Suppressor macrophage (primary cell): ENCODE measurements at places on chromosomes 4 and X.
A peak's percentile ranks its signal among the peaks of the same experiment; 100 is the strongest.

GRCh38 chr4:88138561-88138960 lies 19.9 kb downstream of the ABCG2 start:
- peak; percentile 3 for DNase-seq

DNA sequence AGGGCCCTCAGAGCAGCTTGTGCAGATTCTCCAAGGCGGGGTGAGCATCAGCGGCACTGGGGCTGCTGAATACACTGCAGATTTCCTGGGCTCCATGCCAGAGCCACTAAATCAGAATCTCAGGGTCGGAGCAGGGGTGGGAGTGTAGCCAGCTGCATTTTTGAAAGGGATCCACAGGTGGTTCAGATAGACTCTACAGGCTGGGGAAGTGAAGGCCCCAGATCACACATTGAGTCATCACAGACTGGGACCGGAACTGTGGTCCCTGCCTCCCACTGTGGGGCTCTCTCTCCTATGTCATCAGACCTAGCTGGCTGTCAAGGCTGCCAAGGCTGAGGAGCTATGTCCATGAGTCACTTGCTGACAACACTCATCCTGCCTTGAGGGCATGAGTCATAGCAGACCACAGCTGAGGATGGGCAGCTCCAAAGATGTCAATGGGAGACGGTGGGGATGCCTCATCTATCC lies 162.3 kb upstream of the MAMLD1 start:
- DNase-seq: peak; percentile 86

- peak; percentile 7 for DNase-seq
Measured at GRCh38 chrX:3697701-3698279, 15.7 kb downstream of the PRKX start.

DNA sequence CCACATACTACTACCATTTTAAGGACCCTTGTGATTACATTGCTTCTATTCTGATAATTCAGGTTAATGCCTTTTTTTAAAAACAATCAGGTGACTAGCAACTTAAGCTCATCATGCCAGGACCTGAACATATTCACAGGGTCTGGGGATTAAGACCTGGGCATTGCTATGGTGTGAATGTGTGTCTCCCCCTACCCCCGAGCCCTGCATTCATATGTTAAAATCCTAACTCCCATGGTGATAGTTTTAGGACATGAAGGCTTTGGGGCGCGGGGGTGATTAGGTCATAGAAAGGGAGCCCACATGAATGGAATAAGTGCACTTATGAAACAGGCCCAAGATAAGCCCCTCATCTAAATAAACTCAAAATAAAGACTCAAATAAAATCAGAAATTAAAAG lies 734.4 kb upstream of the PABPC4L start:
- no peak for DNase-seq

DNA sequence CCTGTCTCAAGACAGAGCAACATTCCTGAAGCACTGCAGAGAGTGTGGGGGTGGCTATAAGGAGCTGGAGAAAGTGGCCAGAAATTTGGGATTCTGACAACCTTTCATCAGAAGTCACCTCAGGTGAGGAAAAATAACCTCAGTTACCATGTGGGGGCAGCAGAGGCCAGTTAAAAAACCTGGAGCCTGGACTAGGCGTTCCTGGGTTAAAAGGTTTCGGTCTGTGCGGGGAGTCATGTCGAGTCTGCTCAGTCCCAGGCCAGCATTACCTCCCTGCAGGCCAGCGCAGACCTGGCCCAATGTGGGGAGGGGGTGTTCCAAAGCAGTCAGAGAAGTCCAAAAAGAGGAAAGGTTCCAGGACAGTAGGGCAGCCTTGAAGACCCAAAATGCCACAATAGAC lies 10.9 kb upstream of the NALF2 start:
- peak; percentile 16 for DNase-seq

DNA sequence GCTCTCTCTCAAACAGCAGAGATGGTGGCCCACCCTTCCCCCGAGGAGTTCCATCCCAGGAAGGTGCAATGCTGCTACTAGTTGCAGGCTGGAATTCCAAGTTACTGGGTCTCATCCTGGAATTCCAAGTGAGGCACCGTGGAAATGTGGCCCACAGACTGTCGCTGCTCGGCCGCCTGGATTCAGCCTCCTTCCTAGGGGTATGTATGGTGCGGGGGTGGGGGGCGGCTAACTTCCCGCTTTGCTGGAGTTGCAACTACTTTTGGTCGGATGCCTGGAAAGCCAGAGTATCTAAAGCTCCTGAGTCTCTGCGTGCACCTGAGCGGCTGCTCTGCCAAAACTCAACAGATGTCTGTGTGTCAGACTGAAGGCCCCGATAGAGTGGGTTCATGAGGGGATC lies 1146.2 kb downstream of the RPA4 start:
- no peak for DNase-seq

DNA sequence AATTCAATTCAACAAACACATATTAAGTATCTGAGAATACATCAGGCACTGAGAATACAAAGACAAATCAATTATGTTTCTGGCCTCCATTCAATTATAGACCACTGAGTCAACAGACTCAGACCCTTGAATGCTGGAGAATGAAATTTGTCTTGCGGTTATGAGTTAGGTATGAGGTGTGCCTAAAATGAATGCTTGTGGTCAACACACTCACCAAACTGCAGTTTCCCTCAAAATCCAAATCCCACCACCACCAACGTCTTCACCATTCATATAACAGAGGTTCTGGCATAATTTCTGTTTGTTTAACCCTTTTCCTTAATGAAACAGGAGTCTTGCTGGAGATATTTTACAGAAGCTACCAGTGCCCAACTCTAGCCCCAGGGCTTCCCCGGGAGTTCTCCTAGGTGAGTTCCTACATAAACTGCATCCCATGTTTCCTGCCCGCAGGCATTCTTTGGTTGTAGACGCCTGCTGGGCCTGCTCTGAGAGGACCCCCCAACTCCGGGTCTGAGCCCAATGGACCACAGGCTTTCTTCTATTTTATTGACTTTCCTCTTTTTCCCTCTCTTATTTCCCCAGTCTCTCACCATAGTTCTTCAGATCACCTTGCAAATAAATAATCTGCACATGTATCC lies 119.2 kb downstream of the DDX53 start:
- no peak for DNase-seq

- DNase-seq: no peak
Measured at GRCh38 chrX:112043997-112044396, 38.6 kb downstream of the TRPC5 start.

DNA sequence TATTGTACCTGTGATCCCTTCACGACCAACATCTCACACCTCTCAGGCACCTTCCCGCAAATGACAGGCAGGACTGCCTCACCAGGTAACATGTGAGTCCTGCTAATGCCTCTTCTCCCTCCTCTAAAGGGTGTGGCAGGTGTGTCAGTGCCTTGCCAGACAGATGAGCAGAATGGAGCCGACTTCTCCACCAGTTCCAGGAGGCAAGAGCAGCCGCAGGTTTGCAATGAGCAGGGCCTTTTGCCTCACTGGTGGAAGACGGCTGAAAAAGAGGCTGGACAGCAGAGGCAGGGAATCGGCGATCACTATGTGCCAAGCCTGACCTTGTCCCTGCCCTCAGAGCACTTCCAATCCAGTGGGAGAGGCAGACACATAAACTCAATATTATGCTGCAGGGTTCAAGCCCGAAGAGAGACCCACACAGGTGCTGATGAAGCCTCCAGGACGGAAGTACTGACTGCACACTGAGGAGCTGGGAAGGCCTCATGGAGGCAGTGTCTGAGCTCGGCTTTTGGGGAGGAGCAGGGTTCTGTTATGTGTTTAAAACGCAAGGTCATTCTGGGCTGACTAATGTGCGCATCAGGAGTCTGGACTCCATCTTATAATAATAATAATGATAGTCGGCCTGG lies 57.9 kb downstream of the C4orf50 start:
- DNase-seq: no peak

GRCh38 chr4:147535124-147535523 lies 54.2 kb downstream of the EDNRA start:
- DNase-seq: no peak

DNA sequence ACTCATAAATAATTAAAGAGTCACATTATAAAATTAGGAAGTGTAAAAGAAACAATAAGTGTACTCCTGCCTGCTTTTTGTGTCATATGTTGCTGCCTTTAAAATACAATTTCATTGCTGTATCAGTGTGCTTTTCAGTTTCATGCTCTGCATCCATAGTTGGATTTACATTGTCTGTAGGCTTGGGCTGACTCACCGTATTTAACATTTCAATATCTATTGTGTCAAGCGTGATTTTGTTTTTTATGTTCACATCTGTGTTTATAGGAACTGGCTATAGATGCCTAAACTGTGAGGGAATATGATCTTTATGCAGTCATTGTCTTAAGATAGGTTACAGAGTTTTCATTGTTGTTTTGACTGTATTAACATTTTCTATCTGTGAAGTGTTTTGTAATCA lies 18.1 kb downstream of the CCSER1 start:
- DNase-seq: no peak

DNA sequence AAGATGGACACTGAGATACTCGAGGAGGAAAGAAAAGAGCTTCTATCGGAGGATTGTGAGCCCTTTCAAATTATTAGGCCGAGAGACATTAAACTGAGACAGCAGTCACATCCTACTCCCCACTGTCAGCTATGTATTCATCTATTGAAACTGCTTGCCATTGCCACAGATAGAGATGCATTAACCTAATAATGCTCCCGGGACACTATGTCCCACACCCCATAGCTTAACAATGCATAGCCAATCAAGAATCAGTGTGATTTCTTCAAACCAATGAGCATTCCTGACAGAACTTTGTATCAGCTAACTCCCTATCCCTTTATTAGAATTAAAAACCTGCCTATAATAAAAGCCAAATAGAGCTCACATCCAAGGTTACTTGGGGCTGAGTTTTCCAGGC lies 118.1 kb upstream of the NEIL3 start:
- DNase-seq: no peak

- no peak for DNase-seq
Measured at GRCh38 chr4:2249526-2250356, 7.8 kb upstream of the HAUS3 start.

- no peak for DNase-seq
Measured at GRCh38 chr4:9792381-9792780, 10.9 kb downstream of the DRD5 start.

DNA sequence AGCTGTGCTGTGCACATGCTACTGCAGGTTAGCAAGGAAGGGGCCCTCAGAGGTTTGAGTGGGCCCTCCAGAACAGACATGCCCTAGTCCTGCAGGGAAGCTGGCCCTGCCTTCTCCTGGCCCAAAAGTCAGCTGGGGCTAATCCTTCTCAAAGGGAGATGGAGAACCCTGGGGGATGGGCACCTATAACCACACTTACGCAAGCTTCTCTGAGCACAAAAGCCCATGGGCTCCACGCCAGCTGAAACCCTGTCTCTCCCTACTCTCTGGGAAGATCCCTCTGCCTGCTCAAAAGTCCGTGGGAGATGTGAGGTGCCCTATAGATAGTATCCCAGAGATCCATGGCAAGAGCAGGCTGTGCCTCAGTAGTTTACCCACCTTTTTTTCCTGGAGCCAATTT lies 58.9 kb upstream of the DKK2 start:
- no peak for DNase-seq

GRCh38 chr4:123412091-123412505 lies 15.5 kb downstream of the SPRY1 start:
- DNase-seq: no peak

GRCh38 chr4:184645904-184646610 lies 3.2 kb downstream of the CASP3 start:
- no peak for DNase-seq

- no peak for DNase-seq
Measured at GRCh38 chr4:145960012-145960411, 21.4 kb upstream of the ZNF827 start.

DNA sequence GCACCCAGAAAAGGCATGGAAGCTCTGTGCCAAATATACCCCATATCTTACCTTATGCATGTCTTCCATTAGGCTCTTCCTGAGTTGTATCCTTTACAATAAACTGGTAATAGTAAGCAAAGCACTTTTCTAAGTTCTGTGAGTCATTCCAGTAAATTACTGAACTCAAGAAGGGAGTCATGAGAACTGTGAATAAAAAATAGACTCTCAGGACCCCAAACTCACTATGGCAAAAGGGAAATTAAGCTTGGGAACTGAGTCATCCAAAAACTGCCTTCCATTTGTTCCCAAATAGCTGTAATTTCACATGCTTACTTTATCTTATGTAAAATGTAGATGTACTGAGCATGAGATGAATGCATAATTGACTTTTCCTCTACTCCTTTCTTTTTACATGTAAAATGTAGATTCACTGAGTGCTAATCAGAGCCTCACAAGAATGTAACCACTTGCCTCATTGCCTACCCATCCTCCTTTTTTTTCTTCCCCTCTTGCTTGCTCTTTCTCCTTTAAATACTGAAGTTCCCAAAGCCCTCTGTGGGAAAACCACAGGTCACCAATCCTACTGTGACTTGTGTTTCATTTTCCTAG lies 8.1 kb downstream of the TCEAL3 start:
- no peak for DNase-seq

DNA sequence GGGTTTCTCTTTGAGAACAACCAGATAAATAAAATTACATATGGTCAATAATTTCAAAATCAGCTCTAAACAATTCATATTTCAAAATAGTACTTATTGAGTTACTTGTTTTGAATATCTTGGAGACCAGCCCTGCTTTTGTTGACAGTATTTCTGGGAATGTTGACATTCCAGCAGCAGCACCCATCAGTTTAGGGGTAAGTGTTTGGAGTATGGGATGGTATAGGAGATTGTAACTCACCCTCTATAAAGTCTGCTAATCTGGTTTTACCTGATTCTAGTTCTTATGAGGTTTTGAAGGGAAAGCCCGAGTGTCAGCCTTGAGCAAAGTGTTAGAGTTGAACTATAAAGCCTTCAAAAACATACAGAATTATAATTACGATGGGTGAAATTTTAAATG lies 139.2 kb upstream of the ANKRD50 start:
- no peak for DNase-seq

DNA sequence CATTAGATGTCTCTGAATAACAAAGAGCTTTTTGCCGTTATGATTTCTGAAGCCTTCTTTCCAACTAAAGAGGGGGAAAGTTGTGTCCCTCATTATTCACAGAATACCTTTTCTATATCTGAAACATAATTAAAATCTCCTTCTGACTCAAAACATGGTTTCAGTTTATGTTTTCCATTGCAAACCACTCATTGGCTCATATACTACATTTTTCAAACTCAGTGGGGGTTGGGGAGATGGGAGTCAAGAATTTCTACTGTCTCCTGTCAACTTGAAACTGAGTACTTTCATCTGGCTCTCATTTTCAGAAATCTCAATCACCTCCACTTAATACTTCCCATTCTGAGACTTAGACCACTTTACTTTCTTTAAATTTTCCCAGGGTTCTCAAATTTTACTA lies 1839.5 kb upstream of the PCDH10 start:
- DNase-seq: no peak

DNA sequence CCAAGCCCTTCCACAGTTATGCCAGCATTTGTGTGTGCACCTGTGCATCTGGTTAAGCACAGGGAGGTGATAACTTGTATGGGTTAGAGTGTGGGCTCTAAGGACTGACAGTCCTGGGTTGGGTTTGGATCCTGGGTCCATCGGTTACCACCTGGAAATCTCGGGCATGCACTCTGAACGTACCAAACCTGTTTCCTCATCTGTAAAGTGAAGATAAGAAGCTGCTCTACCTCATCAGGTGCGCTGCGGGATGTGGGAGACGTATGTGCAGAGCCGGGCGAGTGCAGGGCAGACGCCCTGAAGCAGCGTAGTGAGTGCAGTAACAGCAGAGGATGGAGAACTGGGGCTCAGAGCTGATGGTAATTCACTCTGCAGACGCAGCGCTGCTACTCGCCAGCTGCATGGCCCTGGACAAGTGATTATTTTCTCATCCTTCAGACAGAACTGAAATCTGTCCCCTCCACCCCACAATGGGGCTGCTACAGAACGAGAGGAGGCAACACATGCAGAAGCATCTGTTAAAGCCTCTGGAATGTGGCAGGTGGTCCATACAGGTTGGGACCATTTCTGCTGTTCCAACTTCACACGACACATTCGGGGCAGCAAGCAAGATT lies 64.4 kb downstream of the HADH start:
- no peak for DNase-seq
